ENCODE measurements at places on chromosomes 5 and 9.

DNA sequence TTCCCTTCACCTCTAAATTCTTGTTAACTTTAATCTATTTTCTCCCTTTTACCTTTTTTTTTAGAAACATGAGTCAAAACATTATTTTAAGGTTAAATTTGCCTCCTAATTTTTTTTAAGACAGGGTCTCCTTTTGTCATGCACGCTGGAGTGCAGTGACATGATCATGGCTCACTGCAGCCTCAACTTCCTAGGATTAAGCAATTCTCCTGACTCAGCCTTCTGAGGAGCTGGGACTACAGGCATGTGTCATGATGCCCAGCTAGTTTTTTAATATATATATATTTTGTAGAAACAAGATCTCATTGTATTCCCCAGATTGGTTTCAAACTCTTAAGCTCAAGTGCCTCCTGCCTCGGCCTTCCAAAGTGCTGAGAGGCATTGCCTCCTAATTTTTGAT lies 424.7 kb upstream of the FAM174A start:
- DNase-seq: no peak

DNA sequence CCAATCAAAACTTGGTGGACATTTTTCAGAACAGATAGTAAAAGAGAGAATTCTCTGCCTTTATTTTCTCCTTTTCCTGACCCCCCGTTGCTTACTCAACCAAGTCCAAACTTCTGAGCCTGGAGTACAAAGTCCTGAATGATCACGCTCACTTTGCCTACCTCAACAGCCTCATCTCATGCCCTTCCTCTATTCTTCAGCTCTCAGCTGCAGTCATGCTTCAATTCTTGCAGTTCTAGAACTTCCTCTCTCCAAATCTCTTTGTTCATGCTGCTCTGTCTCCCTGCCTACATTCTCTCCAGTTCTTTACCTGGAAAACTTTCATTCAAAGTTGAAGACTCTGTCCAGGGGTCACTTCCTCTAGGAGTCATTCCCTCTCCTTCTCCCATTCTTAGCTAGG lies 398.5 kb upstream of the SLC24A2 start:
- no peak for DNase-seq

- no peak for DNase-seq
Observed at GRCh38 chr5:175689147-175689991, 31.5 kb downstream of the HRH2 start.

- DNase-seq: peak; percentile 36
Observed at GRCh38 chr9:3507395-3508077, 18.3 kb downstream of the RFX3 start.

- DNase-seq: no peak
Observed at GRCh38 chr5:154485850-154486426, 7.9 kb upstream of the HAND1 start.

- no peak for DNase-seq
Observed at GRCh38 chr5:5881294-5881693, 458.8 kb downstream of the ICE1 start.

DNA sequence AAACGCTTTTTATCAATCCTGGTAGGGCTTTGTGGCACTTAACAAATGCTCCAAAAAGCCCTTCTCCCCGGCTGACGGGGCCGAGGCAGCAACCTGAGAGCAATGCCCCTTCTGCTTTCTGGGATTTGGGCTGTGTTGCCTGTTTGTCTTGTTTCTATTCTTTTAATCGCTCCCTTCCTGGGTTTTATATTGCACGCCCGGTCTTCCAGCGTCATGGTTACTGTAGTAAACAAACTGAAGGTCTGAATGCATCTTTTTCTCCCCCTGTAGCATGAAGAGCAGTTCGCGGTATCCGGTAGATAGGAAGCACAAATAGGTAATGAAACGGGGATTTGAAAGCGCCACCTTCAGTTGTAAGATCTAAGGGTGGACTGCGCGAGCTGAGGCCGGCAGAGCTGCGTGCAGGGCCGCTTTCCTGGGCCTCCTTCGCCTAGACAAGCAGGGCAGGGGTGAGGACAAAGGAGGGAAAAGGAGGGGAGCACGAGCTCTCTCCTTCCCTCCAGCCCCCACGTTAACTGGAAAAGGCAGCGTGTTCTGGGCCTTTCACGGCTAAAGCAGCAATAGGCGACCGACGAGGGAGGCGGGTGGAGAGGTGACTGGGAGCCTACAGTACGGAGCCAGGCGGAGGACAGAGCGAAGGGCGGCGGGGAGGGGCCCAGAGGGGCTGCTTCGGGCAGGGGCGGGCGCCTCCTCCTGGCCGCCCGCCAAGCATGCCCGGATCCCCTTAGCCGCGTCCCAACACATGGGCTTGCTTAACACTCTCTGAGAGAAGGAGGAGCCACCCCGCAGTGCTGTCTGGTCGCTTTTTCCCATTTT lies 49.3 kb upstream of the ZNF366 start:
- peak; percentile 37 for DNase-seq

- DNase-seq: no peak
Observed at GRCh38 chr9:97220894-97221477, 86.5 kb upstream of the CCDC180 start.

DNA sequence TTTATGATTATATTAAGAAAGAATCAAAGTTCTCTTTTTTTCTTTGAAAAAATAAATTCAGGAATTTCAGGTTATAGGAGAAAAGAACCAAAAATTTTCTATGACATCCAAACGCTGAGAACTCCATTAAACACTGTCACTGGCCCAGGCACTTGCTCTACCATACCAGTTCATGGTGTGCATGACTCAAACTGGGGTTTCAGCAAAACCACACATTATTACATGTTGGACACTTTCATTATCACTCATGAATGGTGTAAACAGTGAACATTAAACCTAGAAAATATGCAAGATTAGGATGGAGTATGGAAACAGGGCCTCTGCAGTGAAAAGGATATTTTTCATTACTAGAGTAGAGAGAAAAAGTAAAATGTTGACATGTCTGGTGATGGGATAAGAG lies 369.9 kb upstream of the FAM174A start:
- no peak for DNase-seq

DNA sequence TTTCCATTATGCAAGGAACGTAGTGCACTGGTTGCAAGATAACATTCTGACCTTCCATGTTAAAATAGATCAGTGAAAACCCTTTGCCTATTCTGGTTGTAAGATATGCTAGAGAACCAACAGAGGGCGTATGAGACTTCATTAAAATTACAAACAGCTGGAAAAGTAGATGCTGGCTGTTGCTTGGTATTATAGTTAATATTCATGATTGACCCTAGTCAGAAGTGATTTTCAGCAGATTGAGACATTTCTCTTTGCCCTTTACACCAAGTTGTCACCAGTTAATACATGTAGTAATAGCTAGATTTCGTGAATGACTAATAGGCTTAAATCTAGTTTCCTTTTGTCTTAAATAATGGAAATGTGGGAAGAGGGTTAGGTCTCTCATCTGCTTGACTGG lies 13.8 kb upstream of the FGF18 start:
- DNase-seq: no peak

DNA sequence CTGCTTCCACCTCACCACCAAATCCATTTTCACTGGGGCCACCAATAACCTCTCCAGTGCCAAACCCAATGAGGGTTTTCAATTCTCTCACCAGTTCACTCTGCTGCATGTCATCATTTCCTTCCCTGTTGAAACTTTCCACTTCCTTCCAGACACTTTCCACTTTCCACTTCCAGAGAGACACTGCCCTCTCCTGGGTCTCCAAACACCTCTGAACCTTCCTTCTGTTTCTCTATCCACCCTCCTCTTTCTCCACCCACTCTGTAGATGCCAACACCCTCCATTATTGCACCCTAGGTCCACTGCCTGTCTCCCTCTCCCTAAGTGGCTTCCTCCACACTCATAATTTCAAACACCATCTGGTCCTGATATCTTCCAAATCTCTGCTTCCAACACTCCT lies 39.6 kb downstream of the PDE6A start:
- DNase-seq: no peak

- no peak for DNase-seq
Observed at GRCh38 chr9:120378680-120379079, 201.3 kb downstream of the CDK5RAP2 start.

DNA sequence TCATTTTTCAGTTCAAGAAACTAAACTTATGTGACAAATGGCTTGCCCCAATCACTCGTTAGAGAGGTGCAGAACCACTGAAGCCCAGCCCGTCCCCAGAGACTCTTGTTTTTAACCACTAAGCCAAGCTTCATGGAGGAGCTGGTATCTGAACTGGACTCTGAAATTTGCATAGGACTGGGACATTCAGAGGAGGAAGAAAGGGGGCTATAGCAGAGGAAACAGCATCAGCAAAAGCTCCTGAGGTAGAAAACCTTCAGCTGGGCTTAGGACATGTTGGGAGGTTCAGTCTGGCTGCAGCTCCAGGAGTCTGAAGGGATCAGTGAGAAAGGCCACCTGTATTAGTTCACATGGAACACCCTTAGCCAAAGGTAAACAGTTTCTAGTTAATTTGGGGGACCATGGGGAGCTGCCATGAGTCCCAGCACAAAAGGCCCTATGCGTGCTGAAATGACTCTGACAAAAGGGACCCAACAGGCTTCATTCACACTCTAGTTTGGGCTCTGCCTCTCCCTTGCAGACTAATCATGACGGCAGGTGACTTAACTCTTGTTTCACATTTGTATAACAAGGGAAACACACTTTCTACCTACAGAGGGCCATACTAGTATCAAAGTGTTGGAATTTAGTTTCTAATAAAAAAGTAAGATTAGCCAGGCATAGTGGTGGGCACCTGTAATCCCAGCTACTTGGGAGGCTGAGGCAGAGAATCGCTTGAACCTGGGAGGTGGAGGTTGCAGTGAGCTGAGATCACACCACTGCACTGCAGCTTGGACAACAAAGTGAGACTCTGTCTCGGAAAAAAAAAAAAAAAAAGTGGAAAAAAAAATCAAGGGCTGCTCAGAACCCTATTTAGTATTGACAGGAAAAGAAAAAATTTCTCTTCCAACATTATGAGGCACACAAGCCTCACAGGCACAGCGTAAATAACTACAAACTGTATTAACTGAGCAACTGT lies 10.2 kb downstream of the FBXO10 start:
- no peak for DNase-seq

DNA sequence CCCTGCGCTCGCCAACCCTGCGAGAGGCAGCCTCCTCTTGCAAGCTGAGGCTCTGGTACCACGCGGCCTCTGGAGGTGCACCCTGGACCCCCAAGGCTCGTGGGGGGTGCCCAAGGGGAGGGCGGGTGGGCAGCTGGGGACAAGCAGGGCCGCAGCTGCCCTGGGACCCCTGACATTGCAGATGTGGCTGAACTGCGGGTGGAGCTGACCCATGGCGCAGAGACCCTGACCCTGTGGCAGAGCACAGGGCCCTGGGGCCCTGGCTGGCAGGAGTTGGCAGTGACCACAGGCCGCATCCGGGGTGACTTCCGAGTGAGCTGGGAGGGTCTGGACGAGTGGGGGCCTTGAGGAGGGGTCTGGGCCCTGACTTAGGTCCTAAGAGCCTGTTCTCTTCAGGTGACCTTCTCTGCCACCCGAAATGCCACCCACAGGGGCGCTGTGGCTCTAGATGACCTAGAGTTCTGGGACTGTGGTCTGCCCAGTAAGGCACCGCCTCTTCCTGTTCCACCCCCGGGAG lies 1.5 kb downstream of the MAMDC4 start:
- no peak for DNase-seq

DNA sequence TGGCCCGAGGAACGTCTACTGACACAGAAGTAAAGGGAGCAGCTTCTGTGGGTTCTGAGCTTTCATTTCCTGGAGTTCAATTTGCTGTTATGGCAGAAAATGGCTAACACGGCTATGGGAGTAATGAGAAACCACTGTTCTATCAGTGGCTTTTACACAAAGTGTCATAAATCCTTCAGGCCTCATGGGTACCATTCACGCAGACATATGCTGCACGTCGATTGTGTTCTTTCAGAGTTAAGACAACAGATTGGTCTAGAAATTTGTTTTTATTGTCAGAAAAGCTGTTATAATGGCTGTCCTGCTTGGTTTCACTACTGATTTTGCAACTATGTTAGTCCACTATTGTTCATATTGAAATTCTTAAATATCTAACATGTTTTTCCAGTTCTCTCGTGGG lies 135.4 kb downstream of the ALDH1A1 start:
- no peak for DNase-seq

DNA sequence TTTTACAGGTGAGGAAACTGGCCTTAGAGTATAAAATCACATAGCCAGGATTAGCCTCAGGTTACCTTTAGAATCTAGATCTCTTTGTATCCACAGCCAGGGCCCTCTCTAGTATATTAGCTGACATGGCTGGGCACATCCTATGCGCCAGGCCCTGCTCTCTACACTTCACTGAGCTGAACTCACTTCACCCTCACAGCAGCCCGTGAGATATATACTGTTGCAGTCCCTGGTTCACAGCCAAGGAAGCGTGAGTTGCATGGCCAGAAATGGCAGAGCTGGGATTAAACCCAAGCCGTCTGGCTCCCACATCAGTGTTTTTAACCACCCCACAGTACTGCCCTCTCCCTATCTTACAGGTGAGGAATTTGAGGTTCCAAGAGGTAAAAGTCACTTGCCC lies 58.4 kb downstream of the DAB2IP start:
- no peak for DNase-seq

GRCh38 chr5:96037128-96037527 lies 75.5 kb upstream of the ELL2 start:
- DNase-seq: no peak

DNA sequence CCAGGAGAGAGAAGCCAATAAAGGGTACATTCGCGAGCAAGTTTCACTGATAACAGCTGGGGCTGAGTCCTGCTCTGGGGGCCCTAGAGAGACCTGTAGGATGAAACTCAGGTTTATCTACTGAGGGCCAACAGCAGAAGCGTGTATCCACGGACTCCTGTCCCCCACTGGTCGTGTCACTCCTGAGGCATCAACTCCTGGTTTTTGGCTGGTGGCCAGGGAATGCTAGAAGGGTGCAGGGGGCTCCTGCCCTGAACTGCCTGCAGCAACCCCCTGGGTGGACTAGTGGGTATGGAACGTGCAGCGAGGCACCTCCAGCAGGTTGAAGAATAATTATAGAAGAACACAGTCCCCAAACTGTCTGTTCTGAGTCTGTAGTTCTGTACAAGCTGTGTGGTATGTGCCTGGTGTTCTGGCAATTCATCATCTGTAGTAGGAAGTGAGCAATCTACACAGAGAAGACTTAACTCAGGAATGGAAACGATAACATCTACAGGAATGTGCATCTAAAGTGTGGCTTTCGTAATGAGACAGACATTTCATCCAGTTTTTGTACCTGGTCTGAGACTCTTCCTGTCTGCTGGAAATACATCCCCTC lies 64.5 kb upstream of the GNA14 start:
- no peak for DNase-seq

- DNase-seq: no peak
Observed at GRCh38 chr5:142532781-142533176, 153.1 kb downstream of the FGF1 start.

DNA sequence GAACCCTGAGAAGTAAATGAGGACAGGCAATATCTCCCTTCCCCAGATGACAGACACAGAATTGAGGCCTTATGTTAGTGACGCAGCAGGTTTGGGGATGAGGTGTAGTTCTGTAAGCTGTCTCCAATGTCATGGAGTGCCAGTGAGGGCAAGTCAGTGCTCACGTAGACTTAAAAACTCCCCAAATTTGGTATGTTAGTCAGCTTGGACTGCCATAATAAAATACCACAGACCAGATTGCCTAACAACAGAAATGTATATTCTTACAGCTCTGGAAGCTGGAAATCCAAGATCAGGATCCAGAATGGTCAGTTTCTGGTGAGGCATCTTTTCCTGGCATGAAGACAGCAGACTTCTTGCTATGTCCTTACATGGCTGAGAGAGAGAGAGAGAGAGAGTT lies 14.9 kb downstream of the FOXI1 start:
- DNase-seq: no peak

Data from midbrain (tissue), 1 donor.